ENCODE measurements at places on chromosomes 3 and 15. TPM values are rescaled to one million over a fixed set of nuclear protein-coding genes. Genes with fewer than 3 reads are reported as not detected.

DNA sequence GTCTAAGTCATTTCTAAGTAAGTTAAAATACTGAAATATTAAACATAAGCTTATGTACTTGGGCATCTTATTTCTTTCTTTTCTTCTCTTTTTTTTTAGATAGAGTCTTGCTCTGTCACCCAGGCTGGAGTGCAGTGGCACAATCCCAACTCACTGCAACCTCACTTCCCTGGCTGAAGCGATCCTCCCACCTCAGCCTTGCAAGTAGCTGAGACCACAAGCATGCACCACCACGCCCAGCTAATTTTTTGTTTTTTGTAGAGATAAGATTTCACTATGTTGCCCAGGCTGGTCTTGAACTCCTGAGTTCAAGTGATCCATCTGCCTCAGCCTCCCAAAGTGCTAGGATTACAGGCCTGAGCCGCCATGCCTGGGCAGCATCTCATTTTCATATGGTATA is 16.0 kb upstream of the ZNF710 start:
- DNase-seq, result no peak

MEIS2 gene
- total RNA-seq, result 39.8 TPM

DNA sequence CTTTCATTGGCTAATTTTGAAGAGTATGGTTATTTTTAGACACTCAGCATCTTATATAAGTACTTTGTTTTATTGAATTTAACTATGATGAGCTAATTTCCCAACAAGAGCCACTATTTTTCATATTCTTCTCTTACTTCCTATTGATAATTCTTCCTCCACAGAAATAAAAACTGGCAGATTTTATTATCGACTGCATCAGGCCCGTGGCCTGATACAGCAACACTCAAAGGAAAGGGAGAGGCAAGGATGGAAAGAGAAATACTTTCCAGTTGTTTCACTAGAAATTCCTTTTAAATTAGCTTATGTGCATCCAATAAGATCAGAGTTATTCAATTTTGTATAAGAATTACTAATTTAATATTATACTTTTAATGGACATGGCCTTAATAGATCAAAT is 886.3 kb downstream of the ROBO1 start:
- DNase-seq, result no peak

PLCH1 gene
- total RNA-seq, result not detected

DNA sequence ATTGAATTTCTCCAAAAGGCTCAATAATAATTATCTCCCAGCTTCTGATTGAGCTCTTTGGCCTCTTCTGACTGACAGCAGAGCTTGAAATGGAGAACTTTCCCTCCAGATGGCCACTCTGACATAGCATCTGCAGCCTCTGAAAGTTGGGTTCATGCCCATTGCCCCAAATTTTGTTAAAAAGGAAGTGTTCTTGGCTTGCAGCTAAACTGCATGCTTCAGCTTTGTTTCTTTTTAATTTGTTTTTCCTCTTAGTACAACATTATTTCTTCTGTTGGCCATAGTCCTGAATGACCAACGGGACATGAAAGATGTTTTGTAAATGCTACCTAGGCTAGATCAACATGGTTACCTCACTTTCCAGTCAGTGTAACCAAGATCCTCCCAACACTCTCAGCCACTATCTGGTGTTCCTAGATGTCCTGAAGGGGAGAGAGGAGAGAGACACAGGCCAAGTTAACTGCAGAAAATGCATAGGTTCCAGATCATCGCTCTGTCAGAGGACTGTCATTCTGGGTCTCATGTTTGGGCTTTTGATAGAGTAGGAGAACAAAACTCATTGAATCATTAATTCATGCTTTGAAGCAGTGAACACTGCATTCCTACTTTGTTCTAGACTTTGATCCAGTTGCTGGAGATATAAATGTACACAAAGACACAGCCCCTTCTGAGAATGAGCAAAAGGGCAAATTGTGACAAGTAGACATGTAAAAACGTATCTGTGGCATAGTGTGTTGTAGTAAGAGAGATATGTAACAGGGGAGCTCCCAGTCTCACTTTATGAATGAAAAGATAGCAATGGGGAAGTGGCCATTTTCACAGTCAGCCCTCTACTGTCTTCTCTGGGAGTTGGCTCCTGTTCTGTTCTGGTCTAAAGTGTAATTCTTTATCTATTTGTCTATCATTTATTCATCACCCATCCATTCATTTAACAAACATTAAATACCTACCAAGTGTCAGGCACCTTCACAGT is 156.2 kb downstream of the ZNF621 start:
- no peak for DNase-seq

DNA sequence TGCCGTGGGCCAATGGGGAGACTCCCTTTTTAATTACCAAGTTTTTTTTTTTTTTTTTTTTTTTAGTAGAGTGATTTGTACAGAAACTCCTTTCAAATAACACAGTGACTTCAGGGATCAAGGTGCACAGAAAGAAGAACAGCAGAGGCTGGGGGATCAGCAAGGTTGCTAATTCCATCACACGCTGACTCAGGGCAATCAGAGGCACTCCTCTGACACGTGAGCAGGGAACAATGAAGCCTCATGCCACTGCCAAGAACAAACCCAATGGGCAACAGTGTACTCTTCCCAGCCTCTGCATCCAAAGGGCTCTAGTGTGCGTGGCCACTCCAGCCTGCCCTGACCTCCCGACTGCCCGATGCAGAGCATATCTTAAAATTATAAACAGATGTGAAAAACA is 186.7 kb upstream of the WNT5A start:
- no peak for DNase-seq

SNX1 gene
- total RNA-seq, result 102 TPM

TMEM45A gene
- total RNA-seq, result 30.5 TPM
